Stimulated activated CD4-positive, alpha-beta T cell treated with anti-CD3 and anti-CD28 coated beads, Interleukin-1b, Interleukin-23, amount 100 ng/mL, for 4 hours (primary cell): ENCODE measurements at places on chromosomes 2 and 18.

DNA sequence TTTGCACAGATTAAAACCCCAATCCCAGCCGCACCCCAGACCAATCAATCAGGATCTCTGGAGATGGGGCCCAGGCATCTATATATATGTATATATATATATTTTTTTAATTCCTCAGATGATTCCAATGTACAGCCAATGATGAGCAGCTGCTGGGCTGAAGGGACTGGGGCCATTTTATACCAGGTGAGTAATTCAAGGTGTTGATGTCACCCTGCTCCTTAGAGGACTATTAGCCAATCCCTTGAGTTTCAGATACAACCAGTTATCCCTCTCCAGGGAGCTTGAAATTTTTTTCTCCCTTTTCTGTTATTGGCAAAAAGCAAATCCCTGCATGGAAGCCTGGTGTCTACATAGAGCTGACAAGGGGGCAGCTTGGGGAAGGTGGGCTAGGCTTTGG, 59.8 kb downstream of the MCFD2 start:
- DNase-seq: no peak

DNA sequence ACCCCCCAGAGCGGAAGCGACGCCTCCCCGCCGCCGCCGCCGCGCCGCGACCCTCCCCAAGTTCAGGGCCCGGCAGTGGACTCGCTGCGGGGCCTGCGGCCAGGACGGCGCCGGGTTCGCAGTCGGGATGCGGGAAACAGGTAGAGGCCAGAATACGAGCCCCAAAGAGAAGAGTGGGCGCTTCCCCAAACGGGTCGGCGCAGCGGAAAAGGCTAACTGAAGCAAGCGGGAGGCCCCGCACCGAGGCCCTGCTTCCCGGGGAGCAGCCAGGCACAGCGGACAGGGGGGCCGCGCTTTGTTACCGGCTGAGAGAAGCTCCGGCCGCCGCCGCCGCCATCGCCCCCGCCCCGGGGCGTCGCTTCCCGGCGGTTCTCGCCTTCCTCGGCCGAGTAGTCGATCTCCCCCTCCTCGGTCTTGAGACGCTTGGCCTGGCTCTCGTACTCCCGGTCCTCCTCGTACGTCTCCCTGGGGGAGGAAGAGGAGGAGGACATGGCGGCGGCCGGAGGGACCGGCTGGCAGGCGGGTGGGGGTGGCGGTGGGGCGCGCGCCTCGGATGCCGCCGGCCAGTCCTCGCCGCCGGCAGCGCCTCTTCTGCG, 494 bp downstream of the HNRNPLL start:
- DNase-seq: peak; percentile 12

DNA sequence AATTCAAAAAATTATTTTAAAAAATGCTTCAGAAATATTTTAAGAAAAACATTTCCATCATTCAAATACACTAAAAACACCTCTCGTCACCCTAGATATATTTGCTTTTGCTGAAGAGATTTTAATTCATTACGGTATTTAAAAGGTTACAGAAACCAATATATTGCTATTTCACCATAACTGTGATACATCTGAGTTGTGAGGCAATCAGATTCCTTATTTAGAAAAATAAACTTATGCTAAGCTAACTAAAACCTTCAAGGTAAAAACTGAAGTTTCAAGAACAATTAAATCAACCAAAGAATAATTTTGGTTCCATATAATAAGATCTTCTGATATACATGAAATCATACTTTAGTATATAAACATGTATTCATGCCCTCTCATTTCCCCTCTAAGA, 32.8 kb downstream of the PELI1 start:
- DNase-seq: no peak

GRCh38 chr2:113920996-113921395, 31.1 kb downstream of the ACTR3 start:
- DNase-seq: no peak

DNA sequence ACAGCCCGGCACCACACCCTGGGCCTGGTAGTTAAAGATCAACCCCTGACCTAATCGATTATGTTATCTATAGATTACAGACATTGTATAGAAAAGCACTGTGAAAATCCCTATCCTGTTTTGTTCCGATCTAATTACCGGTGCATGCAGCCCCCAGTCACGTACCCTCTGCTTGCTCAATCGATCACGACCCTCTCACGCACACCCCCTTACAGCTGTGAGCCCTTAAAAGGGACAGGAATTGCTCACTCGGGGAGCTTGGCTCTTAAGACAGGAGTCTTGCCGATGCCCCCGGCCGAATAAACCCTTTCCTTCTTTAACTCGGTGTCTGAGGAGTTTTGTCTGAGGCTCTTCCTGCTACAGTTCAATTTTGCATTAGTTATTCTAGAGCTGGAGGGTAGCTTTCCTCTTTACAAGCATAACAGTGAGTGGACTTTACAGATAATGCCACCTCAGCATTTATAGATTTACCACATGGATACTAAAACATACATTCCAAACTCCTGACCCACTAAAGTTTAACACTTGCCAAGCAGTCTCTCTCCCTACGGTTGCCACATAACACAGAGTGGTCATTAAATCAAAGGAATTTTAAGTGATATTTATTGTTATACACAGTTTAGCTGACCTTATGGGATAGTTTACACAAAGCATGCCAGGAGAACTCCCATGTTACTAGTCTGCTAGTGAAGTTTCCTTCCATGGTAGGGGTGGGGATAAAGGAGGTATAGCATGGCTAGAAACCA, 101.0 kb downstream of the EVA1A start:
- no peak for DNase-seq

DNA sequence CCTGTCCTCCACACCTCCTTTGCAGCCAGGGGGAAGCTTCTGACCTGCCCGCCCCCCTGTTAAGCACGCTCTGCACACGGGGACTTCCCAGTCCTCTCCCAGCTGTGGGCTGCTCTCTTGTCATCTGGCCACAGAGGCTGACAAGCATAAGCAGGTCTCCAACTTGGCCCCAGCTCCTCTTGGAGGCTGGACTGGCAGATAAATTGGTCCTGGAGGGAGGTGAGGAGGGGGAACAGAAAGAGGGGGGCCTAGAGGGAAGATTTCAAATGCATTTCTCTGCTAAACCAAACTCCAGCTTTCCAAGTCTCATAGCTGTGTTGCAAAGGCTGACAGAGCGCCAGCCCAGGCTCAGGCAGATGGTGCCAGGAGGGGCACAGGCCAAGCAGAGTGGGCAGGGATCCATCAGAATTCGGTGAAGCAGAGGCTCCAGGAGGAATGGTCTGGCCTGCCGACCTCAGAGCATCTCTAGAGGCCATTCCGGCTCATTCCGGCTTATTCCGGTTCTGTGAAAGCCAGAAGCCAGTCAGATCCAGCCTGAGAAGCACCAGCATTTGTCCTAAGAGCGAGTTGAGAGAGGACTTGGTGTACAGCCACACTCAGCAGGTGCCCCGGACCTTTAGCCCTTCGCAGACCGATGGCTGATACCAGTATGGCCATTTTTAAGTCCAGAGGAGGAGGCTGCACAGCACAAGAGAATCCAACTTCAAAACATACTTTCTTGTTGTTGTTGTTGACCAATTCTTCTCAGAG, 508.9 kb upstream of the MYT1L start:
- DNase-seq: no peak

GRCh38 chr2:129190494-129190893, 789.0 kb upstream of the RAB6C start:
- DNase-seq: no peak

GRCh38 chr2:131092458-131093005, 728 bp downstream of the FAM168B start:
- no peak for DNase-seq

GRCh38 chr2:232540441-232541041, 1.0 kb downstream of the CHRNG start:
- no peak for DNase-seq

DNA sequence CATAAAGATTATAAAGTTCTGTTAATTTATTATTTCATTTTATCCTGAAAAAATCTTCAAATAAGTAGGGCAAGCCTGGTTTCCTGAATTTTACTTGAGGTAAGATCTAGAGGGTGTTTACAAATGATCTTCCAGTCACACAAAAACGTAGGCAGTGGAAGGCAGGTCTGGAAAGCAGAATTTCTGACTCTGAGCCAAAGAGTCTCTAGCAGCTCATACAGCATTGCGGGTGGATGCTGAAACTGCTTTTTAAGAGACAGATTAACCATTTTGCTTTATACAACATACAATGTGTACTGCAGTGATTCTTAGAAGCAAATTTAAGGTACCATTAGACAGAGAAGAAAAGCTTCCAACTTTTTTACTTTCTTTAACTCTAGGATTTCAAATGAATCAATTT, 117.0 kb downstream of the FTCDNL1 start:
- DNase-seq: no peak

- DNase-seq: no peak
These were observed 55.9 kb downstream of the COPS8 start for GRCh38 chr2:237141571-237142051.

- DNase-seq: no peak
These were observed 2.2 kb upstream of the CTDSP1 start for GRCh38 chr2:218397463-218397819.

DNA sequence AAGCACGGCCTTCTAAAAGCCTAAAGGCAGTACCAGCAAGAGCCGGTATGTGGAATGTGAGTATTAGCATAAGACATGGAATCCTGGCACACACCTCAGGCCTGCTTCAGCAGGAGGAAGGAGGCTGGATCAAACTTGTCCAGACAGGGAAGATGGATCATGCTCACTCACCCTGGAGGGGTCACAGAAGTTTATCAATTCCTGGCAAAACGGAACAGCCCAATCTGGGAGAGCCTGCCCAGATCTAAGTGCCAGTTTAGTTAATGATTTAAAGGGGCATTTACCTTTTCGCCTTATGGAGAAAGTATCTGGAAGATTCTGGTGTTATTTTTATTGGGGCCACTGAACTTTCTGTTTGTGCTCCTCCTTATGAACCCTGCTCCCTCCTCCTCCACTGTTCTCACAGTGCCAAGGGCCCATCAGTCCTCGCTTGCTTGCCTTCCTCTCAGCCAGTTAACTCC, 58.3 kb upstream of the NFE2L2 start:
- DNase-seq: no peak

GRCh38 chr18:63192126-63192884, 127.3 kb downstream of the BCL2 start:
- no peak for DNase-seq

- no peak for DNase-seq
These were observed 688.2 kb downstream of the NYAP2 start for GRCh38 chr2:226087505-226088365.

- DNase-seq: no peak
These were observed 4.2 kb upstream of the SAP130 start for GRCh38 chr2:128032092-128032491.
